HL-60 (cell line): ENCODE measurements at places on chromosomes 2 and 18.

GRCh38 chr2:105860567-105860966, 115.9 kb downstream of the NCK2 start:
- no peak for DNase-seq

DNA sequence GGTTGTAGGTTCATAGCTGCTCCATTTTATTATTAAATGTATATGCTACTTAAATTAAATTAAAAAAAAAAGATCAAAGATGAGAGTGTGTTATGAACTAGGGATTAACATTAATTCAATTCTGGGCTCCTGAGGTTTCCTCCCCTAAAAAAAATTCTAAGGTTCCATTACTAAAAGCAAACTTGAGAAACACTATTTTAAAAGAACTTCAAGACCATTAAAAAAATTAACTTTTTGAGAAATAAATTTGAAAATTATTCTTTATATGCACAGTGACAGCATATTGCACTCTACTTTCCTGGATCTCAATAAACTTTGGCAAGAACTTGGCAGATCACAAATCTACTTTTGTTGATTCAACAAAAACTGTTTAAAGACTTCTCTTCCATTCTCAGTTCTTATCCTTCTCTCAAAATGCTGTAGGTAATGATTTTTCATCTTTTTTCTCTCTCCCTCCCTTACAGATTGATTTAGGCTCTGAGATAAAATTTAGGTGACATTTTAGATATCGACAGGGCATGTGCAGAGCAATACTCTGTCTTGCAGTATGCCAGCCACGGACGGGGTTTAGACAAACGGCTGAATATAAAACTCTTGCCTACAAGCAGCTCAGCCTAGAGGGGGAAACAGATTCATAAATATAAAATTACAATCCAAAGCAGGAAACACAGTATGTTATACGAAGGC, 592 bp upstream of the MARS2 start:
- no peak for DNase-seq

- DNase-seq = no peak
Observed at GRCh38 chr2:16478434-16479210, 187.0 kb downstream of the CYRIA start.

- DNase-seq = no peak
Observed at GRCh38 chr2:48221846-48222516, 308.0 kb upstream of the STON1 start.

- DNase-seq = no peak
Observed at GRCh38 chr2:124024561-124025170, 421 bp upstream of the CNTNAP5 start.

GRCh38 chr2:211331736-211332135, 775.3 kb downstream of the CPS1 start:
- DNase-seq = no peak

GRCh38 chr18:32083781-32084180, 7.9 kb upstream of the RNF138 start:
- no peak for DNase-seq

GRCh38 chr2:238290715-238291549, 2.5 kb upstream of the PER2 start:
- DNase-seq = no peak

- no peak for DNase-seq
Observed at GRCh38 chr2:101311696-101312017, 3.2 kb upstream of the RNF149 start.

GRCh38 chr18:23276451-23276850, 141.2 kb downstream of the CABLES1 start:
- DNase-seq = no peak

- no peak for DNase-seq
Observed at GRCh38 chr2:208657468-208657867, 250.9 kb downstream of the PTH2R start.
